ENCODE measurements at places on chromosomes 4 and X.

DNA sequence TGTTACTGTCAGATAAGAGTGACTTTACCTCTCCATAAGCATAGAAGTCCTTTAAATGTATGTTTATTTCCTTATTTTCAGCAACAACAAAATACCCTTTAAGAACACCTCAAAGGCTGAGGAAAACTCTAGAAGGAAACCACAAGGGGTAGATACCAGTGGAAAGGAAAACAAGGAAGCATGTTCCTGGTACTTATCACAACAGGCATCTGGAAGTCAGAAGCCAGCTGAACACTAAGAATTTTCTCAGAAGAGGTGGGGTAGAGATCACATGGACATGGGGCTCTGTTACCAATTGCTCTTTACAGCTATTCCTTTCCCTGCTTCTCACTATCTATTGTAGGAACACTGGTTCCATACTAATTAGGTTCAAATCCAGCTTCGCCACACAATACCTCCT lies 51.5 kb upstream of the BEND2 start:
- H3K27me3 ChIP-seq, result no peaks in the 10 kb centered on the region
- no peak for DNase-seq
- H3K27ac ChIP-seq, result no peak overlapping the region
- no peak overlapping the region for H3K4me3 ChIP-seq
- H3K36me3 ChIP-seq, result no peaks in the 10 kb centered on the region

- DNase-seq, result no peak
- no peaks in the 10 kb centered on the region for H3K36me3 ChIP-seq
- H3K4me3 ChIP-seq, result no peak overlapping the region
- no peaks in the 10 kb centered on the region for H3K27me3 ChIP-seq
- no peak overlapping the region for H3K27ac ChIP-seq
These were observed 74.2 kb downstream of the CT47B1 start for GRCh38 chrX:120801426-120801825.

- no peaks in the 10 kb centered on the region for H3K36me3 ChIP-seq
- H3K27ac ChIP-seq, result no peak overlapping the region
- H3K4me1 ChIP-seq, result no peaks in the 10 kb centered on the region
- no peak for DNase-seq
- no peaks in the 10 kb centered on the region for H3K27me3 ChIP-seq
These were observed 14.8 kb upstream of the PABPC4L start for GRCh38 chr4:134216411-134216810.

GRCh38 chr4:24824720-24825119 lies 29.3 kb downstream of the SOD3 start:
- H3K36me3 ChIP-seq, result no peaks in the 10 kb centered on the region
- no peaks in the 10 kb centered on the region for H3K4me1 ChIP-seq
- H3K27ac ChIP-seq, result no peak overlapping the region

- H3K4me3 ChIP-seq, result no peak overlapping the region
- H3K27me3 ChIP-seq, result no peaks in the 10 kb centered on the region
These were observed 38.1 kb downstream of the EIF4E start for GRCh38 chr4:98890702-98891455.
